Posterior vena cava (tissue), 2 donors: ENCODE measurements at places on chromosomes 1 and 21. TPM values are rescaled to one million over a fixed set of nuclear protein-coding genes. Genes with fewer than 3 reads are reported as not detected.

The SDC3 gene
- 59.8 TPM for total RNA-seq

The TRIM63 gene
- total RNA-seq: 1.2 TPM

The HTR6 gene
- total RNA-seq: not detected

The ZNF593OS gene
- not detected for total RNA-seq

The FAM72C gene
- total RNA-seq: 0.19 TPM

The HEYL gene
- total RNA-seq: 25.2 TPM

The CFHR4 gene
- total RNA-seq: not detected

The KRTAP19-1 gene
- total RNA-seq: not detected
